ENCODE measurements at places on chromosomes 6 and 20.
A peak's percentile ranks its signal among the peaks of the same experiment; 100 is the strongest.

- no peak for DNase-seq
These were observed 28.9 kb upstream of the SMIM8 start for GRCh38 chr6:87293526-87293925.

- DNase-seq = no peak
These were observed 15.0 kb upstream of the LBP start for GRCh38 chr20:38331245-38331644.

DNA sequence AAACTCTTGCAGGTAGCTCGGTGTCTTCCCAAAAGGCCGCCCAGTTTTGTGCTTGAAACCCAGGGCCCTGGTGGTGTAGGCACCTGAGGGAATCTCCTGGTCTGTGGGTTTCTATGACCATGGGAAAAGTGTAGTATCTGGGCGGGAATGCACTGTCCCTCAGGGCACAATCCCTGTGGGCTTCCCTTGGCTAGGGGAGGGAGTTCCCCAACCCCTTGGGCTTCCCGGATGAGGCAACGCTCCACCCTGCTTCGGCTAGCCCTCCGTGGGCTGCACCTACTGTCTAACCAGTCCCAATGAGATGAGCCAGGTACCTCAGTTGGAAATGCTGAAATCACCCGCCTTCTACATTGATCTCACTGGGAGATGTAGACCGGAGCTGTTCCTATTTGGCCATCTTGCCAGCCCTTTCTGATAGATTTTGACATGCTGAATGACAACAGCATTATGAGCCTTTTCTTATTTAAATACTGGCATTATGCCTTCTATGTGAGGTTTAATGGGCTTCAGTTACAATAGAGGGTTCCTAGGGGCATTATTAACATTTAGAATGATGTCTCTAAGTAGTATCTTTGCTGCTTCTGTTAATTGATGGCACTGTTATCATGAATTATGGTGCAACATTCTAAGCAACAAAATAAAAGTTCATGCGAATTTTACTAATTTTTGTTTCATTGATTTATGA is 133.7 kb upstream of the FLRT3 start:
- DNase-seq = no peak

DNA sequence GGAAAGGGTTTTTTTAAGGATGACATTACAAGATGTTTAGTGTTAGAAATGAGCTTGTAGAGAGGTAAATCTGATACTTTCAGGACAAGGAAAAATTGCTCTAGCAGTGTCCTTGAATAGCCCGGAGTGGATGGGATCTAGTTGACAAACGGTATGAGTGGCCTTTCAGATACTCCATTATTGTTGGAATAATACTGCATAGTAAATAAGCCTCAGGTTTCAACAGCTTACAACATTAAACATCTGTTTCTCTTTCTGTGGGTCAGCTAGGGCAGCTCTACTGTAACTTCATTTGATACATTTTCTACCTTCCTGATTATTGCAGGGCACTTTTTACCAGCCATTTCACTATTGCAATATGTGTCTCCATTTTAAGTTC is 118.0 kb downstream of the B3GAT2 start:
- DNase-seq = no peak

DNA sequence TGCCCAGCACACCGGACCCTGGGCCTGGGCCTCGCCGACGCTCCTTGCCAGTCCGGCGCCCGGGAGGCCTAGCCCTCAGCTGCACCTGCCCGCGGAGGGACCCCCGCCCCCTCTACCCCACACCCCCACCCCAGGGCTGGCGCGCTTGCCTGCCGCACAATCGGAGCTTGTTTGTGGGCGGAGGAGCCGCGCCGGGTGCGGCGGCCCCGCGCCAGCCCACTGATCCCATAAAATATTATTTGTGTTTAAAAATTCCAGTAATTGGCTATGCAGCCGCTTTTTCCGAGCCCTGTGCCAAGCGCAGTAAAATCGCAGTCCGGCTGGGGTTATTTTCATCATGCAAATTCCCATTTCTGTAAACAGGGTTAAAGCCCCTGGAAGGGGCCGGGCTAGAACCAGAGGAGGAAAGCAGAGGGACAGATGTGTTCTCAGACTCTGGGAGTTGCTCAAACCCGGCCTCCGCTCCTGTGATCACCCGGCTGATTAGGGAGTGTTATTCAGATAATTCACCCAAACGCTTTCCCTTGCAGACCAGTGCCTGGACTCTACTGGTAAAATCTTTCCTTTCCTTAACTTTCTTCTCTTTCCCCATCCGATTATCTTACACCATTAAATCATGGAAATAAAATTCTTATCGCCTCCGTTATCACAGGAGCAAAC is 93.1 kb downstream of the NCR2 start:
- no peak for DNase-seq

- DNase-seq = peak; percentile 11
These were observed 34.3 kb upstream of the TCF21 start for GRCh38 chr6:133854364-133855275.

DNA sequence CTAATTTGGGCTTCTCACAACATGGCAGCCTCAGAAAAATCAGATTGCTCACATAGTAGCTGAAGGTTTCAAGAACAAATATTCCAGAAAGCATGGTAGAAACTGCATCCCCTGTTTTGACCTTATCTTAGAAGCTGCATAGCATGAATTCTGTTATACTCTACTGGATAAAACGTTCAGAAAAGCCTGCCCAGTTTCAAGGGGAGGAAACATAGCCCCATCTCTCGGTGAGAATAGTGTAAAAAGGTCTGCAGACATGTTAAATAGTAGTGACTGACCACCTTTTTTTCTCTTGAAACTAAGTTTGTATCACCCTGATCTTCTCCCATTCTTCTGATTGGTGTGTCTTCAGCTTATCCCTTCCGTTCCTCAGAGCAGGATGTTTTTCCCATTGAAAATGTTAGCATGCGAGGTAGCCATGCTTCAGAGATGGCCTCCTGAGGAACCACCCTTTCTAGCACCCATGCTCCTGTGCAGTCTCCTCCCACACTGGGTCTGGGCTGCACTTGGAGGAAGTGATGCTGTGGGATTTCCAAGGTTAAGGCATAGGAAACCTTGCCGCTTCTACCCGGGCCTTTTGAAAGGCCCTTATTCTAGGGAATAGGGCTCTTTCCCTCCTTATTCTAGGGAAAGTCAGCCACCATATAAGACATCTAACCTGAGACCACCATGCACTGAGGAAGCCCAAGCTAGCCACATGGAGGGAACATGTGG is 50.1 kb downstream of the MARCKS start:
- no peak for DNase-seq

- DNase-seq = no peak
These were observed 77.1 kb downstream of the JAG1 start for GRCh38 chr20:10596710-10597121.

DNA sequence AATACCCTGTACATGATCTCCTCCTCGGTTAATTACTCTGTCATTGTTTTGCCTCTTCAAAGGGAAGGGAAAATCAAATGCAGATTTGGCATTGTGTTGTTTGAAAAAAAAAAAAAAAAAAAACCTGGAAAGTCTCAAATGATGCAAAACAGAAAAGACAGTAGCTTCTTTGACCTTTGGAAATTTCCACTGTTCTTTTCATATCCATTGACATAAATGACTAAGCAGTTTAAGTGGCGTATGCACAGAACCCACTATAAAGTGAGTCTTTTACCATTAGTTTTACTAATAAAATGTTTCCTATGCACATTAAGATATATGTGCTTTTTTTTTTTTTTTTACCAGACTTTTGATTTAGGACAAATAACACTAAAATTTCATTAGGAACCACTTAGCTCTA is 704.3 kb downstream of the TFAP2A start:
- DNase-seq = no peak

GRCh38 chr6:137522198-137522798 is 28.1 kb upstream of the OLIG3 start:
- no peak for DNase-seq

- no peak for DNase-seq
These were observed 44.7 kb upstream of the CNKSR3 start for GRCh38 chr6:154555073-154555677.

DNA sequence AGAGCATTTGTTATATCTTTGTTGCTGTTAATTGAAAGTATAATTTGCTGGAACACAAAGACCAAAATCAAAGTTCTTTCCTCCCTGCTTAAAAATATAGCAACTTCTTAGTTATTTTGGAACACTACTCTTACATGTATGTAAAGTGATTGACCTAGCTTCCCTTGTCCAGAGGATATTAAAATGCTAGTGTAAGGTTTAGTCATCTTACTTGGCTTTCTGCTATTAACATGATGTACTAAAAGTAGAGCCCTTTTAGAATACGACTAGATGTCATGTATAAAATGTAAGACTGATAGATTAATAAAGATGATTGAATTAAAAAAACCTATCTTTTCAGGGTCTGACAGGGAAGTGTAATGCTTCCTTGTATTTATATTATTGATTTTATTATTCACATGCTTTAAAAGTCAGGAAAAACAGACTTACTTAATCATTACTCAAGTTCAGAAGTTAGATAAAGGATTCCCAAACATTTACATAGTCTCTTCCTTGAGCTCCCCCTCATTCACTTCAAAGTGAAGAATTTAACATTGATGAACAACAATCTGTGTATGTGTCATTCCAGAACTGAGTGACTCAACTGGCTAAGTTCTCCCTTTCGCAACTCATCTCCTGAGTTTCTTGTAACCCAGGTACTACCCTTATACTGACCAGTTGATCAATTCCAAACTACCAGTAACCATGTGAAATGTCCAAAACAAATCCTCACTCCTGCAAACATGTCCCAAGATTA is 50.9 kb downstream of the BTBD9 start:
- no peak for DNase-seq

- DNase-seq = no peak
These were observed 56.3 kb upstream of the ENTPD6 start for GRCh38 chr20:25139029-25139705.

- no peak for DNase-seq
These were observed 33.2 kb upstream of the MYB start for GRCh38 chr6:135147637-135148592.

GRCh38 chr20:11063444-11063843 is 389.6 kb upstream of the JAG1 start:
- DNase-seq = no peak

DNA sequence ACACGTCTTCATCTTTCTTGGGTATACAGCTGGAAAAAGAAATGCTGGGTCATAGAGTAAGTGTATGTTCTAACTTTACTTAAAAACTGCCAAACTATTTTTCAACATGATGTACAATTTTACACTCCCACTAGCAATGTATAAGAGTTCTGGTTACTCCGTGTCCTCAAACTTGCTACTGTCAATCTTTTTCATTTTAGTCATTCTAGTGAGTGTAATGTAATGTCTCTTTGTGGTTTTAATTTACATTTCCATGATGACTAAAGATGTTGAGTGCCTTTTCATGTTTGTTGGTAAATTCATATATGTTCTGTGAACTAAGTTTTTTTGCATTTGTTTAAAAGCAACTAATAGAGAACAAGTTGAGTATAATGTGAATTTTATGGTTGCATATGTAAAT is 43.9 kb downstream of the ATG5 start:
- DNase-seq = no peak

DNA sequence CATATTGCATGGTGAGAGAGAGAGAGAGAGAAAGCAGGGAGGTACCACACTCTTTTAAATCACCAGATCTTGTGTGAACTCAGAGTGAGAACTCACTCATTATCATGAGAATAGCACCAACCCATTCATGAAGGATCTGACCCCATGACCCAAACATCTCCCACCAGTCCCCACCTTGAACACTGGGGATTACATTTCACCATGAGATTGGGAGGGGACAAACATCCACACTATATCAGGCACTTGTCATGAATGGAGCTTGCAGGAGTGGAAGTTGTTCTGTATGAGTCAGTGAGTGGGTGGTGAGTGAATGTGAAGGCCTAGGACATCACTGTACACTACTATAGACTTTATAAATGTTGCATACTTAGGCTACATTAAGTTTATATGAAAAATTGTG is 47.7 kb upstream of the RNF182 start:
- DNase-seq = no peak

DNA sequence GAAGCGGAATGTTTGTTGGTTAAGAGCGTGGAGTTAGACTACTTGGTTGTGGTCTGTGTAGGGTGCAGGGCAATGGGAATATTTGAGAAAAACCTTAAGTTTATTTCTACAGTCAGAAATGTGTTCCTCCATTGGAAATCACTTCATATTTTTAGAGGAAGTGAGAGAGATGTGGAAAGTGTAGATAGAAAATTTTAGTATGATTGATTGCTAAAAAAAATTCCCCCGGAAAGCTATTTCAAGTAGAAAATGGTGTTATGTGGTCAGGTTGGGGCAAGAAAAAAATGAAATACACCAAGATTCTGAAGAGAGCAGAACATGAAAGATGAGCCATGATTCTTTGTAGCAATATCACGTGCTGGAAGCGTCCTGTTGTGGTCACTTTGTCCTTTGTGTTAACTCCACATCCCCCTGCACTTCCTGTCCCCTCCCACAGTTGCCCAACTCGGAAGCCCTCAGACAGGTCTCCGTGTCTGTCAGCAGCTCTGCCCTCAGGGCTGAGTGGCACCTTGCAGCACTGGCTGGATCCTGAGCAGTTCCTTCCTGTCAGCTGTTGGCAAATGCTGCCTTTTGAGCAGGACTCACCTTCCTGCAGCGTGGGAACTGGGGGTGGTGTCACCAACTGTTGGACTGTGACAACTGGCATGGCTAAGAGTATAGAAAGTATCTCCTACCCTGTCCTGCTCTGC is 137.5 kb upstream of the SLC24A3 start:
- peak; percentile 27 for DNase-seq

DNA sequence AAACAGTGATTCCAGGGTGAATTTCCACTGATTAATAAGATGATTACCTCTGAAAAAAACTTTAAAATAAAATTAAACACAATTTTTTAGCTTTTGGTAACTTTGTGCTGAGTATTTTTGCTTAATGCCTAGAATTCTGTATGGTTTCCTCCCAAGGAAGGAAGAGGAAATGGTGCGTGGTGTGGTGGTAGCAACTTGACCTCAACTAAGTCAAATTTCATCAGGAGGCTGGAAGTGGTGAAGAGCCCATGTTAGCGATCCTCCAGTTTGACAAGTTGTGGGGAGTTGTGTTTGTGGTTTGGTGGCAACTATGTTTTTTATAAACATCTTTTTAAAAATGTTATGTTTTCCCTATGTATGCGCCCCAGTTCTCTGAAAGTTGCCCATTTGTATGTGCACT is 5.0 kb upstream of the RTF2 start:
- DNase-seq = no peak

GRCh38 chr20:5234158-5234557 is 82.6 kb downstream of the PROKR2 start:
- no peak for DNase-seq

- DNase-seq = no peak
These were observed 66.6 kb downstream of the AFG1L start for GRCh38 chr6:108361312-108361932.

GRCh38 chr6:84136364-84137050 is 90.9 kb downstream of the CEP162 start:
- DNase-seq = no peak

- DNase-seq = no peak
These were observed 14.1 kb downstream of the ENPP5 start for GRCh38 chr6:46156701-46157100.

- DNase-seq = no peak
These were observed 548.6 kb upstream of the BTBD3 start for GRCh38 chr20:11368965-11369711.

Data from stimulated activated naive CD8-positive, alpha-beta T cell treated with anti-CD3 and anti-CD28 coated beads, Interleukin-15, Interleukin-2, amounts not matched to agents 100 U/mL and 50 U/mL, for 24 hours (primary cell).